HCT116 (cell line): ENCODE measurements at places on chromosomes 7 and 10. TPM values are rescaled to one million over a fixed set of nuclear protein-coding genes. Genes with fewer than 3 reads are reported as not detected.

DNA sequence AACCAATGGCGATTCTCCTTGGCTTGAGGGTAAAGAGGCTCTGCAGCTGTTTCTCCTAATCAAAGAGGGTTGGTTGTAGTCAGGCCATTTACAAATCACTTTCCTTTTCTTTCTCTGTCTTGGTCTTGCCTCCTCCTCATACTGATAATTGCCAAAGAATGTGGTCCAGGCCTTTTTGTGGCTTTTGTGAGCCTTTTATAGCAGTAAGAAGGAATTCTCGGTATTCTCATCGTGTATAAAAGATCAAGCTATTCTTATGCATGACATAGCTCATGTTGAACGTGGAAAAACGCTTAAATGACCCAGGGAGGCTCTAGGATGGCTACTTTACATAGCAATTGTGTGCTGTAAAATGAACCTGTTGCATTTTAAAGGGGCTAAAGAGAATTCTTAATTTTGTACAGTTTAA lies 62.6 kb downstream of the RBM20 start:
- peaks cover 14% of the 10 kb centered on the region for H3K4me1 ChIP-seq
- peak; percentile 16 for DNase-seq
- H3K27me3 ChIP-seq, result no peaks in the 10 kb centered on the region
- no peaks in the 10 kb centered on the region for H3K36me3 ChIP-seq

DNA sequence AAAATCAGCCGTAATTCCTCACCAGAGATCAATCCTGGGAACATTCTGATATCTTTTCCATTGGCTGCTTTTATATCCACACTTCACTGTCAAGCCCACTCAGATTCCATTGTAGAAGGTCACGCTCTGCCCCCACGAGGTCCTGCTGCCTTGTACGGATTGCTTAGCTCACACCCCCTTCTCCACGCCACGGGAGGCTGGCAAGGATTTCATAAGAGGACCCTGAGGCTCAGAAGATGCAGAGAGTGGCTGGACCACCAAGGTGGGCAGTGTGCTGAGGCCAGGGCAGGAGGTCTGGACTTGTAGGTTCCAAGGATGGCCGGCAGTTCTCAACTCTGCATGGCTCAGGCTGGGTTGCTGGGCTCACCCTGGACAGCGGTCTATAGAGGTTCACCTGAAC lies 149.7 kb downstream of the RNF216 start:
- H3K27ac ChIP-seq, result no peak overlapping the region
- H3K4me1 ChIP-seq, result 0 out of 2 replicates have a peak, but pooled peaks cover 3% of the 10 kb centered on the region
- no peak overlapping the region for H3K4me3 ChIP-seq
- DNase-seq, result no peak
- H3K27me3 ChIP-seq, result no peaks in the 10 kb centered on the region

- no peak for DNase-seq
- no peaks in the 10 kb centered on the region for H3K4me1 ChIP-seq
- H3K27me3 ChIP-seq, result no peaks in the 10 kb centered on the region
- H3K36me3 ChIP-seq, result no peaks in the 10 kb centered on the region
- H3K4me3 ChIP-seq, result no peak overlapping the region
Observed at GRCh38 chr10:51879238-51879637, 179.8 kb upstream of the CSTF2T start.

DNA sequence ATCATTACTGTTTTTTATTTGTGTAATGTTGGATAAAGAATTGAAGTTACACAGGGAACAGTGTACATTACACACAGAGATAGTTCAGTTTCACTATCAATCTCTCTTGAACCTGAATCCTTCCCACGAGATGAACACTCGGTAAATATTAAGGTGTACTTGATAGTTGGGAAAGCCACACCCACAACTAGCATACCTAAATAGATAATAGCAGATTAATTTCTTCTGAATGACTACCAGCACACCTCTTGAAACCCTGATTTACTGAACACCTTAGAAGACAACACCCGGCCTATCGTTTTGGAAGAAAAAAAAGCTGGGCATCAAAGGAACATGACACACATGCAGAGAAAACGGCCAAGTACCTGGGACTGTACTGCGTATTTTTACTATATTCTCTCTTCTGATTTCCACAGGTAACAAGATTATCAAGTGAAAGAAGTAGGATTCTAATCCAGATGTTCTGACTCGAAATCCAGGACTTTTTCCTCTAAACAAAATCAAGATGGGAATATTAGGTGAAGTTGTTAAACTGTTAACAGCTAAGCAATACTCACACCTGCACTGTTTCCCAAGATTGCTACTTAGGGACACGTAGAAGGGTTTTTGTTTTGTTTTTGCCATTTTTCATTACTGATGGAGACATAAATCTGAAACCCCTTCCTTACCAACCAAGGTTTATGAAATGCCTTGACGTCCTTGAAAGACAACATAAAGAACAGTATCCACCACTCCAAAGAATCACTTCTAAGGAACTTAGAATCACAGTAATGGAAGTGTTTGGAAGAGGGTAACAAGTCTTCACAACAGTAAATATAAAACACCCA lies 1.0 kb downstream of the CCDC186 start:
- H3K4me3 ChIP-seq, result peak overlapping the region; percentile 91
- no peaks in the 10 kb centered on the region for H3K36me3 ChIP-seq
- peak overlapping the region; percentile 54; the same call in 1 of the 2 replicates for H3K27ac ChIP-seq
- H3K4me1 ChIP-seq, result peaks cover 19% of the 10 kb centered on the region
- H3K27me3 ChIP-seq, result no peaks in the 10 kb centered on the region
- no peak for DNase-seq

DNA sequence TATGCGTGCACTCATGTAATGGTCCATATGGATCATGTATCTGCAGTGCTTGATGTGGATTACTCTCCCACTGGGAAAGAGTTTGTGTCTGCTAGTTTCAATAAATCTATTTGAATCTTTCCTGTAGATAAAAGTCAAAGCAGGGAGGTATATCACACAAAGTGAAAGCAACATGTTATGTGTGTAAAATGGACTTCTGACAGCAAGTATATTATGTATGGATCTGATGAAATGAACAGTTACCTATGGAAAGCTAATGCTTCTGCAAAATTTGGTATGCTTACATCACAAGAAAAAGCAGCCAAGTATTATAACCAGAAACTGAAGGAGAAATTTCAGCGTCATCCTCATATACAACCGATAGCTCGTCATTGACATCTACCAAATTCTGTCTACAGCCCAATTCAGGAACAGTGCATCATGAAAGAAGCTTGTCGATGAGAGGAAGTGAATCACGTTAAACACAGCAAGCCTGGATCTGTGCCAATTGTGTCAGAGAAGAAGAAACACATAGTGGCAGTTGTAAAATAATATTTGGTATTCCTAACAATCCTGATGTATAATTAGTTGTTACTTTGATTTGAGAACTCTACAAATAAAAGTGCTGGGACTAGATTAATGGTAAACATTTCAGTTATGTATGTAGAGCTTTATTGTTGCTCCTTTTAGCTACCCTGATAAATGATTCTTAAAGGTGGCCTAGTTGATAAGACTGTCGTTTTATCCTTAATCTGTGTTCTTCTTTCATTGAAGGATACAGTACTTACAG lies 14.2 kb upstream of the SYPL1 start:
- no peak for DNase-seq
- no peak overlapping the region for H3K4me3 ChIP-seq
- H3K36me3 ChIP-seq, result no peaks in the 10 kb centered on the region
- H3K27me3 ChIP-seq, result no peaks in the 10 kb centered on the region
- H3K4me1 ChIP-seq, result peaks cover 9% of the 10 kb centered on the region

DNA sequence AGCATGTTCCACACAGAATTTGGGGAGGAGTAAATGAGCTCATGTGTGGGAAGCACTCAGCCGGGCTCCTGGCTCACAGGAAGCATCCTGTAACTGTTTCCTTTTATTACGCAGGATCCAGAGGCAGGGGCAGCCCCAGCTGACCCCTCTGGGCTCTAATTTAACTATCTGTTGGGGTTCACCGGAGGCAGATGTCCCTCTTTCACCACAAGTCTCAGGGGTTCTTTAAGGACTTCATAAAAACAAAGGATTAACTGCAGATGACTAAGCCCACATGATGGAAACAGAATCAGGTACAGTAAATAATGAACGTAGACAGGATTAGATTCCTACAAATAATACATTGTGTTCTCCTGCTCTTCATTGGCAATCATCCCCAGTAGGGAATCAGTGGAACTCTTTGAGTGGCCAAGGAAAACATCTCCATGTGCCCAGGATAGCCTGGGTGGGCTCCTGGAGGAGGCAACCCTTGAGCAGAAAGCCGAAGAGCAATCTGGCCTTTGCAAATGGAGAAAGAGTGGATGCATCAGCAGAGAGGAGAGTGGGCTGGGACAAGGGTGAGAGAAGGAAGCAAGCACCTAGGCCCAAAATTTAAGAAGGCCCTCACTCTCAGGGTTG lies 24.6 kb downstream of the TBXAS1 start:
- H3K4me1 ChIP-seq, result no peaks in the 10 kb centered on the region
- H3K36me3 ChIP-seq, result no peaks in the 10 kb centered on the region
- no peak overlapping the region for H3K27ac ChIP-seq

MMP21 gene
- not detected for total RNA-seq
